ENCODE measurements at places on chromosomes 12 and 14. TPM values are rescaled to one million over a fixed set of nuclear protein-coding genes. Genes with fewer than 3 reads are reported as not detected.

The CACNA2D4 gene
- 4.1 TPM for total RNA-seq

The DEGS2 gene
- total RNA-seq: not detected

The RAD9B gene
- 0.26 TPM for total RNA-seq

The KRT76 gene
- not detected for total RNA-seq

- no peaks in the 10 kb centered on the region for H3K36me3 ChIP-seq
- H3K4me3 ChIP-seq: no peak overlapping the region
- no peak for DNase-seq
- H3K27ac ChIP-seq: no peak overlapping the region
- no peaks in the 10 kb centered on the region for H3K27me3 ChIP-seq
Observed at GRCh38 chr12:15846887-15847286, 35.3 kb upstream of the STRAP start.

DNA sequence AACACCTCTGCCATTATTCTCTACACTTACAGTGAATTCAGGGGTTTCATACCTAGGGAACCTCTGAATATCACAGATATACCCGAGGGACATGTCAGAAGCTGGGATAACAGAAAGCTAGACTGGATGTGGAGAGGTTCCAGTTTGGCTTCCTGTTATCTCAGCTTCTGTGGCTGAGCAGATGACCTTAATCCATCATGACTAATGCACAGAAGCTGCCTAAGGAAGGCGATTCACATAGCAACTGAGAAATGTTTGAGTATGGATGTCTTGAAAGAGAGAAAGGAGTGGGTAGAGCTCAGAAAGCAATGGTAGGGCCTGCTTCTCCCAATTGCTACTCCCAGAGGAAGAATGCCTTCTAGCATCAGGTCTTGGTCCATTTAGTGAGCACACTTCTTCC, 187.6 kb downstream of the RMST start:
- no peak for DNase-seq
- H3K4me3 ChIP-seq: no peak overlapping the region
- no peak overlapping the region for H3K27ac ChIP-seq
- no peaks in the 10 kb centered on the region for H3K27me3 ChIP-seq
- no peaks in the 10 kb centered on the region for H3K4me1 ChIP-seq
- H3K36me3 ChIP-seq: no peaks in the 10 kb centered on the region

- peaks cover 10% of the 10 kb centered on the region for H3K36me3 ChIP-seq
- H3K4me3 ChIP-seq: no peak overlapping the region
- no peaks in the 10 kb centered on the region for H3K4me1 ChIP-seq
- H3K27ac ChIP-seq: no peak overlapping the region
- no peaks in the 10 kb centered on the region for H3K27me3 ChIP-seq
Observed at GRCh38 chr12:106345746-106346145, 11.8 kb upstream of the POLR3B start.

DNA sequence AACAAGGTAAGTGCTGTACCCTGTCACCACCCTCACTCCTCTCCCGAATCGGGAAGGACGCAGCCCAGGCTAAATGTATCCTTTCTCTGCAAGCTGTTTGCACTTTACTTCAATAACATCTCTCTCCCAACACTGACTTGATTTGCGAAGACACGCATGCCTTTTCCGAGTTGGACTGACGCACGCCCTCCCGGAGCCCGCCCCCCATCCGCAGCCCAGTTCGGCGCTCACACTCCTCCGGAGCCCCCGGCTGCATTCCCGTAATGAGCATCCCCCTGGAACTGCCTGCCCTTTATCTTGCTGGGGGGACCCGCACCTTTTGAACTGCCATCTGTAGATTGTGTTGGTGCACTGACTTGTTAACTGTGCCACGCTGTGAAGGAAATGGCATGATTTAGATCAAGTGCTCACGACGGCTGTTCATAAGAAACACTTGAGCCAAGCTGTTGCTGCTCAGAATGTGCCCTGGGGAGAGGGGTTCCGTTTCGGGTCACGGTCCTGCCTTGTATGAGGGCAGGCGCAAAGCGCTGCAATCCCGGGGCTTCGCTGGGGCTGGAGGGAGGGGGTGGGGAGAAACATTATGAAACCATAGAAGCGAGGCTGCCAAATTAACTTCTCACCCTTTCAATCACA, 176.6 kb upstream of the CDKN3 start:
- no peaks in the 10 kb centered on the region for H3K36me3 ChIP-seq
- H3K27ac ChIP-seq: peak overlapping the region; percentile 43
- no peaks in the 10 kb centered on the region for H3K27me3 ChIP-seq
- DNase-seq: no peak

- peaks cover 9% of the 10 kb centered on the region for H3K36me3 ChIP-seq
- peaks cover 52% of the 10 kb centered on the region for H3K4me1 ChIP-seq
- DNase-seq: peak; percentile 82
- no peak overlapping the region for H3K27ac ChIP-seq
Observed at GRCh38 chr12:122123051-122123760, 44.6 kb downstream of the MLXIP start.

DNA sequence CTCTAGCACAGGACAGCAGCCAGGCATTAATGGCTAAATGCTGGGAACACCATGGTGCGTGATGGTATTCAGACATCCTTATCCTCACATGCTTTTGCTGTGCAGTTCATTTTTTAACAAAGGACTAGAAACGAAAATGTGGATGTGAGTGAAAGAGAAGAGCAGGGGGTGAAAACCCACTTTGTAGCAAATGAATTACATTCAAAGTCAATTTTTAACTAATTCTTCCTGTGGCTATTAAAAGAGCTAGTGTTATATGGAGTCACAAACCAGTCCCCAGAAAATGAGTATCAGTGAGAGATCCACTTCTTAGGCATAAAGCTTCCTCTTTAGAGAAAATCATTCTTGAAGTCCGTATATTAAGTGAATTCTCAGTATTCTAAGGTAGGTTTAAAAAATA, 592.0 kb upstream of the LMO3 start:
- H3K4me1 ChIP-seq: no peaks in the 10 kb centered on the region
- no peaks in the 10 kb centered on the region for H3K27me3 ChIP-seq
- no peak for DNase-seq
- no peak overlapping the region for H3K4me3 ChIP-seq
- H3K36me3 ChIP-seq: no peaks in the 10 kb centered on the region

DNA sequence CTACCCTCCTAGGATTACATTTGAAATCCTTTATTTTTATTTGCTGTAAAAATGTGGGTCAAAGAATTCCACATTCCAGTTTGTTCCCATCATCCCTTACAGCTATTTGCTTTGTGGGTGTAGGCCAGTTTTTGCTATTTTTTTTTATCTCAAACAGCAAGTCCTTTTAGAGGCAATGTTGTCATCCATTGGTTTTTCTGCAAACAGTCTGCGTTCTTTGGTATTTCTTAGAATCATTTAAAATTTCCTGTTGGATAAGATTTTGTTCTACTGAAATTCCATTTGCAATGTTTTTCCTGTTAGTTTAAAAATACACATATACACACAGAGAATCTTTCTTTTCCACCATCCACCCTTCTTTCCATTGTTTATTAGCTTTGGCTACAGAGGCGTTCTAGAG, 53.3 kb upstream of the STK38L start:
- H3K27me3 ChIP-seq: no peaks in the 10 kb centered on the region
- H3K4me1 ChIP-seq: peaks cover 63% of the 10 kb centered on the region
- no peaks in the 10 kb centered on the region for H3K36me3 ChIP-seq
- no peak overlapping the region for H3K4me3 ChIP-seq
- H3K27ac ChIP-seq: peak overlapping the region; percentile 89

DNA sequence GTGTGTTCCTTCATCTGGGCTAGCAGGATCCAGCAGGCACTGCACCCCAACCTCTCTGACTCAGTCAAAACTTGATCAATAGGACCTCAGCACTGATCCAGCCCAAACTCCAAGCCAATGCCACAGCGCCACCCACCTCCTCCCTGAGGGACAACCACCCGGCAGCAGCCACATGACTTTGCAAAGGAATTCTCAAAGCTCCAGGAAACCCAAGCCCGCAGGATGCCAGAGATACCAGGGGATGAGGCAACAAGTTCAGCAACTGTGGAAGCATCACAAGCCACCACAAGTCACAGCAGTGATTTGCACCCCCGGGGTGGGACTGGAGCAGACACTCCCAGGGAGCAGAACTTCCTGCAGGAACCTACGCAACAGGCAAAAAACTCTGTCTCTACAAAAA, 37.3 kb downstream of the ACTN1 start:
- no peaks in the 10 kb centered on the region for H3K27me3 ChIP-seq
- H3K4me3 ChIP-seq: no peak overlapping the region
- H3K27ac ChIP-seq: peak overlapping the region; percentile 91

- H3K27me3 ChIP-seq: no peaks in the 10 kb centered on the region
- H3K4me3 ChIP-seq: no peak overlapping the region
- H3K4me1 ChIP-seq: no peaks in the 10 kb centered on the region
Observed at GRCh38 chr14:31096255-31096654, 70.1 kb upstream of the STRN3 start.

- H3K4me3 ChIP-seq: no peak overlapping the region
- no peaks in the 10 kb centered on the region for H3K27me3 ChIP-seq
Observed at GRCh38 chr12:25352083-25352918, 101.6 kb upstream of the KRAS start.

GRCh38 chr12:124668602-124669001, 101.2 kb upstream of the NCOR2 start:
- no peaks in the 10 kb centered on the region for H3K27me3 ChIP-seq
- H3K36me3 ChIP-seq: no peaks in the 10 kb centered on the region
- H3K4me3 ChIP-seq: no peak overlapping the region
- DNase-seq: no peak

DNA sequence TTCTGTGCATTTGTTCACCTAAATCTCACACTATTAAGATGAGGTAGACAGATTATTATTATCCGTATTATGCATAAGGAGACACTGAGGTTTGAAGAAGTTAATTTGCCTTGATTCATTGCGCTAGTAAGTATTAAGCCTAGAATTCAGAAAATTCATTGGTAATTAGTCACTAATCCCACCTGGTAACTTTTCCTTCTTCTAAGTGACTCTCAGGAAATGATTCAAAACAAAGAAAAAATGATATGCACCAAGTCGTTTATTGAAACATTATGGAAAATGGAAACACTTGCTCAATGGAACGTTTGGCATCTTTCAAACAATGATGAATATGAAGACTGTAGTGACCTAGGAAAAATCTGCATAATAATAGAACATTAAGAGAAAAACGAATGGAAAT, 15.2 kb downstream of the RFX4 start:
- H3K4me3 ChIP-seq: no peak overlapping the region
- DNase-seq: no peak
- no peaks in the 10 kb centered on the region for H3K4me1 ChIP-seq
- H3K27ac ChIP-seq: no peak overlapping the region
- no peaks in the 10 kb centered on the region for H3K36me3 ChIP-seq

DNA sequence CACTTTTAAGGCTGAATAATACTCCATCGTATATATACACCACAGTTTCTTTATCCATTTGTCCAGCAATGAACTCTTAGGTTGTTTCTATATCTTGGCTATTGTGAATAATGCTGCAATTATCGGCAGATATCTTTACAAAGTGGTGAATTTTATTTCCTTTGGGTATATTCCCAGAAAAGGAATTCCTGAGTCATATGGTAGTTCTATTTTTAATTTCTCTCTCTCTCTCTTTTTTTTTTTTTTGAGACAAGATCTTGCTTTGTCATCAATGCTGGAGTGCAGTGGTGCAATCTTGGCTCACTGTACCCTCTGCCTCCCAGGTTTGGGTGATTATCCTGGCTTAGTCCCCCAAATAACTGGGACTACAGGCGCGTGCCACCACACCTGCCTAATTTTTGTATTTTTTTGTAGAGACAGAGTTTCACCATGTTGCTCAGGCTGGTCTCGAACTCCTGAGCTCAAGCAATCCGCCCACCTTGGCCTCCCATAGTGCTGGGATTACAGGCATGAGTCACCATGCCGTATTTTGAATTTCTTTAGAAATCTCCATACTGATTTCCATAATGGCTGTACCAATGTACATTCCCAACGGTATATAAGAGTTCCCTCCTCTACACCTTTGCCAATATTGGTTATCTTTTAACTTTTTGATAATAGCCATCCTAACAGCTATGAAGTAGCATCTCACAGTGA, 98.4 kb downstream of the EFCAB11 start:
- no peaks in the 10 kb centered on the region for H3K36me3 ChIP-seq
- no peak overlapping the region for H3K4me3 ChIP-seq
- DNase-seq: no peak
- H3K27me3 ChIP-seq: no peaks in the 10 kb centered on the region

DNA sequence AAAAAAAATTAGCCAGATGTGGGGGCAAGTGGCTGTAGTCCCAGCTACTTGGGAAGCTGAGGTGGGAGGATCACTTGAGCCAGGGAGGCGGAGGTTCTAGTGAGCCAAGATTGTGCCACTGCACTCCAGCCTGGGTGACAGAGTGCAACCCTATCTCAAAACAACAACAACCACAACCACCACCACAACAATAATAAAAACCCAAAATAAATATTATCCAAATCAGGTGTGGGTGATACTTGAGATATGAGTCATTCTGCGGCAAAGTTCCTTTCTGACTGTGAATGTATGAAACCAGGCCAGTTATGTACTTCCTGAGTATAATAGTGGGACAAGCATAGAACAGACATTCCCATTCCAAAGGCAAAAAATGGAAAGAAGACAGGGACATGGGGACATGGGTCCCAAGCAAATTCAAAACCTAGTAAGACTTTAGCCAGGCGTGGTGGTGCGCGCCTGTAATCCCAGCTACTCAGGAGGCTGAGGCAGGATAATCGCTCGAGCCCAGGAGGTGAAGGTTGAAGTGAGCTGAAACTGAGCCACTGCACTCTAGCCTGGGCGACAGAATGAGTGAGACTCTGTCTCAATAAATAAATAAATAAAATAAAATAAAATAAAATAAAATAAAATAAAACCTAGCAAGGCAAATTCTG, 9.7 kb upstream of the ERC1 start:
- H3K27me3 ChIP-seq: no peaks in the 10 kb centered on the region
- no peak for DNase-seq
- no peaks in the 10 kb centered on the region for H3K4me1 ChIP-seq
- no peaks in the 10 kb centered on the region for H3K36me3 ChIP-seq

GRCh38 chr12:122161682-122162081, 12.3 kb downstream of the IL31 start:
- H3K27me3 ChIP-seq: no peaks in the 10 kb centered on the region
- H3K36me3 ChIP-seq: no peaks in the 10 kb centered on the region
- H3K4me3 ChIP-seq: no peak overlapping the region
- no peak overlapping the region for H3K27ac ChIP-seq

DNA sequence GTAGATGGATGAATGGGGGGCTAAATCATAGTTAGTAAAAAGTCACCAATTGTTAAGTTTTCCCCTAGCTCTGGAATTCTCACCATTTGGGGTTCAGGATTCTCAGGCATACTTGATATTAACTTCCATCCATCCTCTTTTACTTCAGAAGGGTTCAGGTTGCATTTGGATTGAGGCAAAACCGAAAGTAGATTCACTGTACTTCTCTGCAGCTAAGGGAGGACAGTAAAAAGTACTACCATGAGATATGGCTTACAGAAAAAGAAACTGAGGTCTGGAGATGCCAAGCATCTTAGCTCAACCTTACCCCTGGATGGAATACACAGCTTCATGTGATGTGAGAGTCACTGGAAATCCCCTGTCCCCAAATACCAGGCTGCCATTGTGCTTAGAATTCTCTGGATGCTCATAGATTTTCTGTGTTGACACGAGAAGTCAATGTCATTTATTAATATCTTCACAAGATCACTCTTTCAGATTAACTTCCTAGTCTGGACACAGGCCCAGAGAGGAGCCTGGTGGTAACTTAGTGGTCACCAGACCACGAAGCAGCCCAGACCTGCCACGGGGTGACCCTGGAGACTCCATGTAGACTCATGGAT, 87.1 kb downstream of the SSPN start:
- no peaks in the 10 kb centered on the region for H3K4me1 ChIP-seq
- DNase-seq: no peak
- H3K4me3 ChIP-seq: no peak overlapping the region
- no peak overlapping the region for H3K27ac ChIP-seq
- H3K27me3 ChIP-seq: no peaks in the 10 kb centered on the region

Data from right atrium auricular region (tissue), 2 donors.